ENCODE measurements at places on chromosomes 12 and 14.

DNA sequence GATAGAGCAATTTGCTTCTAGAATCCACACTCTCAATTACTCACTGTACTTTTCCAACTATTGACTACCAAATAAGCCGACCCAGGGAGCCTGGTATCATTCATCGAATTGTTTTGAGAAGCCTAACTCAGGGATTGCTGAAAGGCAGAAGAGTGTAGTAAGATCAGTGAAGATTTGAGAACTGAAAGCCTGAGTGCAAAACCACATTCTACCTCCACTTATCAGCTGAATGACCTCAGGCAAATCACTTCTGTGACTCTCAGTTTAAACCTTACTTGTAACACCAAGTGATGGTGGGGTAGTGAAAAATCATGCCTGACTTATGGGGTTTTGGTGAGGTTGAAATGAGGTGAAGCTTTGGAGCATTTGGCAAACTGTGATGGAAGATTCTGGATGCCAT, 126.1 kb upstream of the MAX start:
- no peak overlapping the region for H3K27ac ChIP-seq
- H3K27me3 ChIP-seq: no peaks in the 10 kb centered on the region
- DNase-seq: no peak
- no peak overlapping the region for H3K4me3 ChIP-seq

DNA sequence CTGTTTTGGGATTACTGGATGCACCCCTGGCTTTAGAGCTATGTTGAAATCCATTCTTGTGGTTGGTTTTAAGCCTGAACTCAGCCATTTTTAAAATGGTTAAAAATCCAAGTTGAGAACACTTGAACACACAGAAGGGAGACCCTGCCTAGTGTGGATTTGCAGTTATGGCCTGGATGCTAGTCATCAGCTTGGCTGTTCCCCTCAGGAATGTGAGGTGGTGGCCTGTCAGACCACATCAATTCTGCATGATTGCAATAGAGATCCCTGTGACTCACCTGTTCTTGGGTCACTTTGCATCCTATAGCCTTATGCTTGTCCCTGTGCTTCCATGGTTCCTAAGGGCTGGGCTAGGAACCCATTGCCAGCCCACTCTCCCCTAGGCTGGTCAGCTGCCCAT, 454.1 kb downstream of the ATP23 start:
- no peaks in the 10 kb centered on the region for H3K36me3 ChIP-seq
- H3K4me1 ChIP-seq: no peaks in the 10 kb centered on the region
- no peaks in the 10 kb centered on the region for H3K27me3 ChIP-seq
- no peak overlapping the region for H3K4me3 ChIP-seq
- no peak for DNase-seq

GRCh38 chr14:93716746-93717667, 71.3 kb downstream of the PRIMA1 start:
- no peaks in the 10 kb centered on the region for H3K4me1 ChIP-seq
- no peak overlapping the region for H3K27ac ChIP-seq
- H3K4me3 ChIP-seq: no peak overlapping the region
- no peak for DNase-seq
- H3K36me3 ChIP-seq: no peaks in the 10 kb centered on the region

GRCh38 chr12:96431067-96431466, 30.8 kb upstream of the CDK17 start:
- DNase-seq: no peak
- H3K27me3 ChIP-seq: no peaks in the 10 kb centered on the region
- H3K4me3 ChIP-seq: no peak overlapping the region
- H3K27ac ChIP-seq: no peak overlapping the region
- no peaks in the 10 kb centered on the region for H3K36me3 ChIP-seq

DNA sequence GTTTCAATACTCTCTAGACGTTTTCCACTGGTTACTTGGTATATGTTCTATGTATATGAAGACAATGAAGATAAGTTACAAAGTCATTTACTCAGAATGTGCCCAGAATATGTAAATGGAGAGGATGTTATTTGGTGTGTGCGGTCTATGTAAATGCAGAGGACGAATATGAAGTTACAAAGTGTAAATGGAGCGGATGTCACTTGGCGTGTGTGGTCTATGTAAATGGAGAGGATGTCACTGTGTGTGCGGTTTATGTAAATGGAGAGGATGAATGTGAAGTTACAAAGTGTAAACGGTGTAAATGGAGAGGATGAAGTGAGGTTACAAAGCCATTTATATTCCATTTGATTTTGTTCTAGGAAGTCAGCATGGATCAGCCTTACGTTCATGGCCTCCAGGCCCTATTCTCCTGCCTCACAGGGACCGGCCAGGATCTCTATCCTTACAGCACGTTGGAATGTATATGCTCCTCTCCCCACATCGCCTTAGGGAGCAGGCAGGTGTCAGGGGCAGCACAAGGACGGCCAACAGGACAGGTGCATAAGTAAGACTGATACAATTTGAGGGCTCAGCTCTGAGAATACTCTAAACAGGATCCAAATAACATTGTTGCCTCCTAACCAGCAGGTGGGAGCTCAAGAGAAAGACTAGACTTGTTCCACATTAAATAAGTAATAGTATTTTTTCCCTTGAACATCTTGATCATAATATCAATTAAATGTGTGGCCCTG, 42.4 kb downstream of the GLRX5 start:
- H3K4me3 ChIP-seq: no peak overlapping the region
- no peaks in the 10 kb centered on the region for H3K27me3 ChIP-seq
- no peaks in the 10 kb centered on the region for H3K36me3 ChIP-seq
- no peak for DNase-seq

GRCh38 chr12:6771091-6771495, 1.2 kb upstream of the LAG3 start:
- H3K4me3 ChIP-seq: no peak overlapping the region
- H3K27me3 ChIP-seq: peaks cover 20% of the 10 kb centered on the region
- H3K4me1 ChIP-seq: peaks cover 46% of the 10 kb centered on the region
- H3K27ac ChIP-seq: no peak overlapping the region
- no peak for DNase-seq

DNA sequence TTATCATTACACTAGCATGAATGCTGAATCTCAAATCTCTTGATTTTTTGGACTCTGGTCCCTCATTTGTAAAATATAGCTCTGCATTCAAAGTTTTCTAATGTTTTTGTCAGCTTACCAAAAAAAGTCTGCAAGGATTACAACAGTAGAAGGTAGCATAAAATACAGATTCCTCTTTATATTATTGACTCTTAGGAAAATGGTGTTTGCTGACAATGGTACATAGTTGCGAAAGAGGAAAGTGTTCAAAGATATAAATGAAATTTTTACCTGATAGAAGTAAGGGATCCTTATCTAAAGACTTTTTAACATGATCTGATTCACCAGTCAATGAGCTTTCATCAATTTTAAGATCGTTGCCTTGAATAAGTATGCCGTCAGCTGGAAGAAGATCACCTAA, 74.1 kb downstream of the ATP2B1 start:
- no peaks in the 10 kb centered on the region for H3K27me3 ChIP-seq
- DNase-seq: no peak
- no peaks in the 10 kb centered on the region for H3K4me1 ChIP-seq
- peaks cover 31% of the 10 kb centered on the region for H3K36me3 ChIP-seq

- H3K27ac ChIP-seq: no peak overlapping the region
- H3K27me3 ChIP-seq: no peaks in the 10 kb centered on the region
- H3K4me3 ChIP-seq: no peak overlapping the region
- no peaks in the 10 kb centered on the region for H3K4me1 ChIP-seq
- DNase-seq: no peak
- H3K36me3 ChIP-seq: peaks cover 48% of the 10 kb centered on the region
These were observed 41.7 kb downstream of the ACADS start for GRCh38 chr12:120767071-120768024.

Measured in CD4-positive, alpha-beta memory T cell (primary cell).